ENCODE measurements at places on chromosomes 12 and 14. TPM values are rescaled to one million over a fixed set of nuclear protein-coding genes. Genes with fewer than 3 reads are reported as not detected.

DNA sequence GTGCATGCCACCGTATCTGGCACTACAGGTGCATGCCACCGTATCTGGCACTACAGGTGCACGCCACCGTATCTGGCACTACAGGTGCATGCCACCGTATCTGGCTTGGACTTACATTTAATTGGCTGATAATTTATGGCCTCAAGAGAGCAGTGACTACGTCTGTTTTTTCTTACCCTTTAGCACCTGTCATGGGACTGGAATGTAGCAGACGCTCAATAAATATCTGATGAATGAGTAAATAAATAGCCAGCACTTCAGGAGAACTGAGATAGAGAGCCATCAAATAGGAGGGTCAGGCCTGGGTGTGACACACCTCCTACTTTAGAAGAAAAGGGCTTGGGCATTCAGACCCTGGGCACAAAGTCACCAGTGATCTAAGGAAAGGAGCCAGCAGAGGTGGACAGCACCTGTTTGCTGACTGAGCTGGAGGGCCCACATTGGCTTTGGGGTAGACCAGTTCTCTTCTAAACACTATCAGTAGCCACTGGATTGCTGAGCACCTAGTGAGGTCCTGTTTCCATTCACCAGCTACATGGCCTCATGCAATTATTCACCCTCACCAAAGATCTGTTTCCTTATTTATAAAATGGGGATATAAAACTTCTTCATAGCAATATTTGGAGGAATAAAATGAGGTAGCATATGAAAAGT lies 50.1 kb downstream of the RFX4 start:
- DNase-seq = no peak

GRCh38 chr12:61514016-61514415 lies 746.2 kb upstream of the USP15 start:
- DNase-seq = no peak

DNA sequence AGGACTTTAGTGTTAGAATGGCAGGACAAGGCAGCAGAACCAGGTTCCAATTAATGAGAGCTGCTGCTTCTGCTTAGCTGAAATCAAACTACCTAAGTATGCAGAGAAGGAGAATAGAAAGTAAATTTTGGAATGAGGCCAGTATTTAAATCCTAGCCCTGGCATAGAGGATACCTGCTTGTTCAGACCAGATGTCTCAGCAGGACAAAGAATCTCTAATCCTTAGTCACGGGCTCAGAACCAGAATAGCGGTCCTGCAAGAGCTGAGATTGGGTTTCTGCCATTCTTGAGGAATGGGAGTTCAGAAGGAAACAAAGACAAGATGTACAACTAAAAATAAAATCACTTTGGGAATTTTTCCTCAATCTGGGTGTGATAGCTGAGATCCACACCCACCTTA lies 550.8 kb upstream of the TMEM132C start:
- DNase-seq = no peak

The PRPH gene
- total RNA-seq = 0.96 TPM

Measured in H1 (cell line).